ENCODE measurements at places on chromosomes 1 and 21.

DNA sequence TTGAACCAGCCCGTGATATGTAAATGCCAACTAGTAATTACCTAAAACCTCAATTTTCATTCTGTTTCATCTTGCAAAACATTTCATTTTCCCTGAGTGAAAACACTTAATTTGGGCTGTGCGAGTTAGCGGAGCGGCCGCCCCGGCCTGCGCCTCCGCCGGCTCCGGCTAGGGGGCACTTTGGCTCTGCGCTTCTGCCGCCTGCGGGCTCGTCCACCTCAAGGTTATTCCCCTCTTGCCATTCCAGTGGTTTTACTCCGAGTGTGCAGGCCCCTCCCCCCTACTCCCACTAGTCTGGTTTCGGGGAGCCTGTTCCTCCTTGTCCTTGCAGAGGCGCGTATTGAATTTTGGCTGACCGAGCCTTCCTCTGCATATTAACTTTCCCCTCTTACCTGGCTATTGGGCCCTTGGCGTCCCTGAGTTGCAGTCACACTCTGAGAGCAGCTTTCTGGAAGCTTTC, 55.6 kb downstream of the PEX14 start:
- peak; percentile 20 for DNase-seq

GRCh38 chr1:162470216-162470615, 27.4 kb upstream of the UHMK1 start:
- no peak for DNase-seq

GRCh38 chr1:54952950-54953718, 27.3 kb upstream of the TMEM61 start:
- no peak for DNase-seq

GRCh38 chr1:151058692-151059091, 730 bp downstream of the CDC42SE1 start:
- DNase-seq, result peak; percentile 39

DNA sequence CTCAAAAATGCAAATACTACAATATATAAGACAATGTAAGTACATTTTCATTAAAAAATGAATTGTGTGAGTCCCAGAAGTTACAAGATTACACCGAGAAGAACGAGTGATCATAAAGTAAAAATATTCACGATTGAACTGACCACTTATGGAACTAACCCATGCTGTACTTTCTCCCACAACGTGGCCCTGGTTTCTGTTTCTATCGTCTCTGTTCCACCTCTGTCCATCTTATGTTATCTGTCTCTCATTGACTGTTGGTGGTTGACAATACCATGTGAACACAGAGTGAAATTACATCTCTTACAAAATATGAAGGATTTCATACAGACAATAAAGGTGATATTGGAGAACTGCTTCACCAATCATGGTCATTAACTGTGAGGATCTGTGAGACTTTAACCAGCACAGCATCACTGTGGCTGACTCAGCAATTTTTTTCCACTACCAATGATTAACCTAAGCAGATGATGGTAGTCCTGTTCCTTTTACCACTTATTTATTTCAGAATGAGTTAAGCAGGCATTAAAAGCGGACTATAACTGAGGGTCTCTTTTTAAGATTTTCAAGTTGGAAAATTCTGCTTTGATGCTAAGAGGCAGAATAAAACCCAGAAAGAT, 165.1 kb downstream of the TGFB2 start:
- no peak for DNase-seq

DNA sequence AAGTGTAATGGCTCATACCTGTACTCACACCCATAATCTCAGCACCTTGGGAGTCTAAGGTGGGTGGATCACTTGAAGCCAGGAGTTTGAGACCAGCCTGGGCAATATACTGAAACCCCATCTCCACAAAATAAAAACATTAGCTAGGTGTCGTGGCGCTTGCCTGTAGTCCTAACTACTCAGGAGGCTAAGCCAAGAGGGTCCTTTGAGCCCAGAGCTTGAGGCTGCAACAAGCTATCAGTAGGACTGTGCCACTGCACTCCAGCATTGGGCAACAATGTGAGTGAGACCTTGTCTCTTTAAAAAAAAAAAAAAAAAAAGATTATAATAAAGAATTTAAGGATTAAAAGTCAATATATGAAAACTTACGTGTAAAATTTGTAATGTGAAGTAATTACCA, 11.7 kb downstream of the BPNT1 start:
- DNase-seq, result peak; percentile 13

DNA sequence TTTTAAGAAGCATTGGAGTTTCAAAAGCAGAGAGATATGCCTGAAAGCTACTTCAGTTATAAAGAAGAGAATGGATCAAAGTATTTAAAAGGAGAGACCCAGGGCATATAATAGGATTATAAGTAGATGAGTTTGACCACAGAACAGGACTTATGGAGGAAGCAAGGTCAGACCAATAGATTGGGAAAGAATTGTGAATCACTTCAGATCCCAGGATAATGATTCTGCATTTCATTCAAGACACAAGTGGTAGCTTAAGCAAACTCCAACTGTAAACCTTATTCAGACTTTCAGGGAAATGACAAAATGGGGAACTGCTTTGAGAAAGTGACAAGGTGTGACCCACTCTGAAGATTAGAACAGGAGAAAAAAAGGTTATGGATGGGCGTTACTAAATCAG, 18.9 kb upstream of the OR10J5 start:
- no peak for DNase-seq

DNA sequence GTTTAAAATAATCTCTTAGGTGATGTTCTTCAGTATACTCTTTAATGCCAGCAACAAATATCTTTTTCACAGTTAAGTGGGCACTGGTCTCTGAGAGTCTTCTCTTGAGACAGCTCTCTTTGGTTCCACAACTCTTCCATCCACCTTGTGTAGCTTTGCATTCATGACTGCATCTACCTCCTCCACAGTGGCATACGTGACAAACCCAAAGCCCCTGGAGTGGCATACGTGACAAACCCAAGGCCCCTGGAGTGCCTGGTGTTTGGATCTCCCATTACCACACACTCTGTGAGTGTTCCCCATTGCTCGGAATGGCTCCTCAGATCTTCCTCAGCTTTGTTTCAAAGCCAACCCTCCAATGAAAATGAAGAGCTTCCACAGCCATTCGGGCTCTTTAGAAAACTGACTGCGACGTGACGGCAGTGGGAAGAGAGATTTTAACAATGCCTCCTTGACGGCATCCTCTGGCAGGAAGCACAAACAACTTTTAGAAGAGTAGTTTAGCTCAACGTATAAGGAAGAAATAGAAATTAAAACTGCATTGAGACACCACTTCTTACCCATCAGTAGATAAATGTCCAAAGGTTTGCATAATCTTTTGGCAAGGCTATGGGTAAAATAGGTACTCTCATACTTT, 45.8 kb downstream of the SLC30A7 start:
- no peak for DNase-seq

DNA sequence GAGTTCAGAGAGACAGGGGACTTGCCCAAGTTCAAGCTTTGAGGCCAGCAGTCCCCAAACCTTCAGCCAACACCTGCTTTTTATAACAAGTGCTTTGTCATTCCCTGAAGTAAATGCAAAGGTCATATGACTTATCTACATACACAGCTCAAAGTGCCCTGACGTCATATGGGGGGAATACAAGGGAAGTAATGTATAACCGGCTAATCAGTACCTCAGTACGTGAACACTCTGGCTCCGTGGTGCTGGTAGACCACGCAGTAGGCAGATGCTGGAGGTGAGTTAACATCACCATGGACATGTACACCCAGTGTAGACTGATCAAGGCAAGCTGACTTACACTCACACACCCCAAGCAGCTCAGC, 60.0 kb downstream of the BACE2 start:
- peak; percentile 18 for DNase-seq

DNA sequence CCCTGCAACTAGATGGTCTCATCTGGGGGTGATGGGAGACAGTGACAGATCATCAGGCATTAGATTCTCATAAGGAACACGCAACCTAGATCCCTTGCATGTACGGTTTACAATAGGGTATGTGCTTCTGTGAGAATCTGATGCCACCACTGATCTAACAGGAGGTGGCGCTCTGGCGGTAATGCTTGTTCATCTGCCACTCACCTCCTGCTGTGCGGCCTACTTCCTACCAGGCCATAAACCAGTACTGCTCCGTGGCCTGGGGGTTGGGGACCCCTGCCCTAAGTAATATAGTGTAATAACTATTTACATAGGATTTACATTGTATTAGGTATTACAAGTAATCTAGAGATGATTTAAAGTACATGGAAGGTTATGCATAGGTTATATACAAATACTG, 134.9 kb downstream of the CLEC20A start:
- DNase-seq, result peak; percentile 8

DNA sequence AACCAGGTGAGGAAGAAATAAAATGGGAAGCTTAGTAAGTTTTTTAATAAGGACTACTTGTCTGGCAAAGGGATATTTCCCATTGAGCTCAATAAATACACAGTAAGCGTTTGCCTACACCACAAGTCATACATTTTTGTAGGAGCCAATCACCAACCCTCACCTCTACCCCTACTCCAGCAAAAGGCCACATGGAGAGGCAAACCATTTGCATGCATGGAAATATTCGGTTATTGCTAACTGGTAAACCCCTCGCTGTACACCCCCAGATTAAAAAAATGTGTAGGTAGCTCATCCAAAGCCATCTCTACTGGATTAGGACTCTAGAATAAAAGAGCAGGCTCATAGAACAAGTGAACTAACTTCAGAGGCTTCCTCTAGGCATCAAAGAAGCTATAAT, 21.1 kb downstream of the PDPN start:
- DNase-seq, result no peak

DNA sequence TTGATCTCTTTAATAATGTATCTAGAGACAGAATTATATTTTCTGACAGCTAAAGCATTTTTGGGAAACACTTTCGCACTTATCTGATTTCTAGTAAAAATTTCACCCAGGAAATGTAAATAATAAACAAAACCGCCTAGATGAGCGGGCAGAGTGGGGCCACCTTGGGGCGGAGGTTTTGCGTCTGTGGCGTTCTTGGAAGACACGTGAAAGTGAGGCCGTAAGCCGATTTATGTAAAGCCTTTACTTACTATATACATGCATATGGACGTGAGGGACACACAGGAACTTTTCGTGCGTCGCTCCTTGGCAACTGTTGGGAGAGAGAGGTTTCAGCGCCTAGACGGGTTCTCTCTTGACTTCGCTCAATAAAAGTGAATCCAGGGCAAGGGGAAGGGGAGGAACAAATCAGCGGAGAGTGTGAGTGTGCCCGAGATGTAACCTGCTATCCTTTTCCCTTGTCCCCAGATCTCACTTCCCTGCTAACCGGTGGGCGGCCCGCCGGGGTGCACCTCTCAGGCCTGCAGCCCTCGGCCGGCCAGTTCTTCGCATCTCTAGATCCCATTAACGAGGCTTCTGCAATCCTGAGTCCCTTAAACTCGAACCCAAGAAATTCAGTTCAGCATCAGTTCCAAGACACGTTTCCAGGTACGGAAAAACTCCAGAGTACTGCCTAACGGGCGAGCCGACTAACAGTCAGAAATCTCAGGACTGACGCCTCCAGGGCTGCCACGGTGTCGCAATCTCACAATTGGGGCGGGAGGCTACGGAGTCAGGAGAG, 1.7 kb downstream of the HLX start:
- peak; percentile 64 for DNase-seq

DNA sequence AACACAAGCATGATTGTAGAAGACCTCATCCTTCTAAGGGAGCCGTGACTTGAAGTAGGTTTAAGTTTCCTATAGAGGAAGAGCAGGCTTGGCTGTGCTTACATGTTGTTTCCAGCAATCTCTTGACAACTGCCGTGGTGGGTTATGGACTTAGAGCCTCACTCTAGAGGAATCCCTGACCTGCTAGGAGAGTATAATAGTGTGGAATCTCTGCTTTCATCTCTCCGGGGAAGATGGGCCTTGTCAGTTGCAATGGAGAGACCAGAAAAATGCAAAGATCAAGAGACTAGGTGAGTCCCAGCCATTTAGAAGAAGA, 137.6 kb downstream of the MIS18A start:
- DNase-seq, result no peak

GRCh38 chr1:19400192-19400611, 85.1 kb downstream of the CAPZB start:
- DNase-seq, result no peak

DNA sequence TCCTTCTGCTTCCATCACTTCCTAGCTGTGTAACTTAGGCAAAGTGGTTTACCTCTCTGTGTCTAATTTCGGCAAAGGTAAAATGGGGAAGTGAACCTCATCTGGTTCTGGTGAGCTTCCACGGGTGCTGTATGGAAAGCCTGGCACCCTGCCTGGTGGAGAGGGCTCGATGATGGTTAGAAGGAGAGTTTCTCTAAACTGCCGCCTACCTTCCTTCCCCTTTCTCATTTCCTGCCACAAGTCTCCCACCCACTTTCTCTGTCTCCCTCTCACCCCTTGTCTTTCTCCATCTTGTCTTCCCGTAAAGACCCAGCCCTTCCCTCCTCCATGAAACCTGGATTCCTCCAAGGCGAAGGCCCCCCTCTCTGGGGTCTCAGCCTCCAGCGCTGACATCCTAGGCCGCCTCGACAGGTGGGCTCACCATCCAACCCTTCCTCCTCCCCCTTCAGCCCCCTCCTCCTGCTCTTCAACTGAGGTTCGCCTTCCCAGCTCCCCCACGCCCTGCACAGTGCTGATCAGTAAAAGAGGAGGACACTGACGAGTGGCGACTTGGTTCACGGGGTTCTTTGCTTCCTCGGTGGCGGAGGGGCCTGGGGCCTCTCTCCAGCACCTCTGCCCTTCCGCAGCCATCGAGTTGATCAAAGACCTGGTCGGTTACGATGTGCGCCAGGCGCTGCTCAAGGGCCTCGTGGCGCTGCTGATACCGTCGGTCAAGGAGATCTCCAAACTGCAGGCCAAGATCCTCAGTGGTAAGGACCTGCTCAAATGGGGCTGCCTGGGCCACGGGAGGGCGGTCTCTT, 7.3 kb downstream of the RNU5D-1 start:
- DNase-seq, result peak; percentile 77

GRCh38 chr1:60213253-60213652, 139.7 kb upstream of the C1orf87 start:
- DNase-seq, result no peak

GRCh38 chr1:42144711-42145388, 8.4 kb upstream of the GUCA2B start:
- no peak for DNase-seq

- no peak for DNase-seq
Measured at GRCh38 chr1:173878251-173878650, 10.1 kb downstream of the ZBTB37 start.

- DNase-seq, result no peak
Measured at GRCh38 chr1:205947024-205947423, 3.8 kb upstream of the SLC26A9 start.

DNA sequence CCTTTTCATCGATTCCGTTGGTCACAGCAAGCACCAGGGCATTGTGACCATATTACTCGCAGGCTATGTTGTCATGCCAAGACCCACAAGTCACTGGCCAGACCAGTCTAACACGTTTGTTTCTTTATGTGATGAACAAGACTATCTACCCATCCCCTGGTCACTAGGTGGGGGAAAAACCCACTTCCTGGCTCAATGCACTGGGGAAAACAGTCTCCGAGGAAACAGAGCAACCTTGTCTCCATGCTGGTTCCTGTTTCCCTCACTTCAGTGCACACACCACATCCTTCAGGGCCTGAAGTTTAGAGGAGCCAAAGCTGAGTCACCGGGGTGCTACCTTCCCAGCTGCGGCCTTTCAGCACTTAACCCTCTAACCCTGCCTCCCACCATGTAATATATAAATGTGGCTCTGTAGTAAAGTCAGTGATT, 20.9 kb downstream of the ERICH3 start:
- DNase-seq, result no peak
